ENCODE measurements at places on chromosomes 5 and 9. TPM values are rescaled to one million over a fixed set of nuclear protein-coding genes. Genes with fewer than 3 reads are reported as not detected.

NACC2 gene
- total RNA-seq = 9.8 TPM

- DNase-seq = peak; percentile 96
Measured at GRCh38 chr9:89000973-89001916, 10.0 kb downstream of the S1PR3 start.

DND1 gene
- total RNA-seq = not detected

GRCh38 chr5:59268756-59269415 lies 624.6 kb downstream of the PDE4D start:
- DNase-seq = no peak

DNA sequence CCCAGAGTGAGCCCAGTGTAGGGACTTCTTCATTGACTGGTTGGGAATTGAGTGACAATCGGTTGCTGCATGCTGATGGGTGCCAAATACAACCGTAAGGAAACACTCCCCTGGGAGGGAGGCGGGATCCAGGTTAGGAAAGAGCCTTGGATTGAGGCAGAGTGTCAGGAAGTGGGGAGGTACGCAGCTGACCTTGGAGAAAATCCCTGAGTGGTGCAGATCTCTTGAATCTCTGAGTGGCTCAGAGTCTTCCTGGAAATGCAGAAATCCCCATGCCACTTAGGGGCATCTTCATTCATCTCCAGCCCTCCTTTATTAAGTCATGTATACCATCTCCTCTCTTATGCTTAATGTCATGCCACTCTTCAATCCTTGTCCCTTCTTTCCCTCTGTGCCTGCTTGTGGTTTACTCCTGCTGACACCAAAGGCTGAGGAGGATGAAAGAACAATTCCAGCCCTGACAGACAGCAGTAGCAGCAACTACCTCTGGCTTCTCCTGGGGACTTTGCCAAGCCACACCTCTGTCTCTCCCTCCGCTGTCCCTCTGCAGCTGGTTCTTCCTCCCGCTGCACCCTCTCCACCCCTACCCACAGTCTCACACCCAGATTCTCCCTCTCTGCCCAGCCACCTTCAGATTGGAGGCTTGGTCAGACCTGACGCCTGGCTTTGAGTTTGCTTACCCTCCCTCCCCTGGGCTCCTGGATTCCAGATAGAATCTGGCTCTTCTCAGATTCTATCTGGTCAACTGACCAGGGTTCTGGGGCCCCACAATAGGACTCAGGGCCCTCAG lies 14.1 kb upstream of the LCP2 start:
- no peak for DNase-seq

RCL1 gene
- 29.7 TPM for total RNA-seq

FAM169A gene
- 1.8 TPM for total RNA-seq

DNA sequence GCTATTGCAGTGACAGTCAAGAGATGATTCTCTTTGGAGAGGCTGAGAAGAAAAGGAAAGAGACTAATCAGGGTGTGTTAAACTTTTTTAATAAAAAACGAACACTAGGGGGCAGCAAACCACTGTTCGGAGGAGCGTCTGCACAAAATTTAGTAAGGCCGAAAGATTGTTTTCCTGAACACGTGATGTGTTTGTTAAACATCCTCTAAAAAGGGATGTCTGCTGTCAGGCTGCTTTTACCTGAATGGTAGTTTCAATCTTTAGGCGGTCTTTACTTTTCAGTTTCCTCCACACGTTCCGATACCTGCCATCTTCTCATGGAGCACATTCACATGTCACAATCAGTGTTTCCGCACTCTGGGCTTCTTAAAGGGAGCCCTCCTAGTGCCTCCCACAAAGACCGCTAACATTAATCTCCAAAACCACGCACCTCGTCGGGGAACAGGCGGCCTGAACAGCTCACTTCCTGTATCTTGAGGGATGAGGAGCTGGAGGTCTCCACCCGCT lies 125.2 kb downstream of the GPBP1 start:
- peak; percentile 95 for DNase-seq

DNA sequence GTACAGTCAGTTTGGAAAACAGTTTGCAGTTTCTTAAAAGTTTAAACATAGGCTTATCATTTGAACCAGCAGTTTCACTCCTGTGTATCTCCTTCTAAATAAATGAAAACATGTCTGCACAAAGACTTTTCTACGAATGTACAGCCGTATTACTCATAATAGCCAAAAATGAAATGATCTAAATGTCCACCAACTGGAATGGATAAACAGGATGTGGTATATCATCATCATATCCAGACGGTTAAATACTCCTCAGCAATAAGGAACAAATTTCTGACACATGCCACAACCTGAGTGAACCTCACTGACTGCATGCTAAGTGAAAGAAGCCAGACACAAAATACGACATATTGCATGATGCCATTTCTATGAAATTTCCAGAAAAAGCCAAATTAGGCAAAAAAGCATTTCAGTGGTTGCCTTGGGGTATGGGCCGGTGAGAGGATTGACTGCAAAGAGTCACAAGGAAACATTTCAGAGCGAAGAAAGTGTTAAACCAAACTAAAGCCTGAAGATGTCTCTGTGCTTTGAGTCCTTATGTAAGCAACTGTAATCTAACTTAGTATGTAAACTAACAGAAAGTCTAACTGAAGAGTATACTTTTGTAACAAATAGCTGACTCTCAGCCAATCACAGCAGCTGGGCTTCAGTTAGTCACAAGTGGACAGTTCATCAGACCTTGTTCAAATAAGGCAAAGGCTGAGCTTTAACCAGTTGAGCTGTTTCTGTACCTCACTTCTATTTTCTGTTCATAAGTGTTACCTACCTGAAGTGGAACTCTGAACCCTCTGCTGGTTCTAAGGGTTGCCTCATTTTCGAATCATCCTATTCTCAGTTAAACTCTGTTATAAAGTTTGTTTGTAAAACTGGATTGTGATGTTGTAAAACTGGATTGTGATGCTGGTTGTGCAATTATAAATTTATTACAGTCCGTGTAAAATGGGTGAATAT lies 65.2 kb downstream of the TRIO start:
- DNase-seq = no peak

- peak; percentile 93 for DNase-seq
Measured at GRCh38 chr5:149337736-149338135, 7.6 kb upstream of the GRPEL2 start.

FBP2 gene
- total RNA-seq = 83.0 TPM

- peak; percentile 61 for DNase-seq
Measured at GRCh38 chr9:110728058-110728457, 59.5 kb downstream of the MUSK start.

GCNT4 gene
- total RNA-seq = 0.82 TPM

- DNase-seq = no peak
Measured at GRCh38 chr9:101764472-101764871, 26.0 kb upstream of the GRIN3A start.

F12 gene
- 0.51 TPM for total RNA-seq

Data from tongue (tissue), 3 donors.